ENCODE measurements at places on chromosomes 3 and 15.

GRCh38 chr3:55442861-55443260 is 44.2 kb downstream of the WNT5A start:
- DNase-seq = no peak

GRCh38 chr3:42440924-42441323 is 30.5 kb upstream of the LYZL4 start:
- DNase-seq = no peak

DNA sequence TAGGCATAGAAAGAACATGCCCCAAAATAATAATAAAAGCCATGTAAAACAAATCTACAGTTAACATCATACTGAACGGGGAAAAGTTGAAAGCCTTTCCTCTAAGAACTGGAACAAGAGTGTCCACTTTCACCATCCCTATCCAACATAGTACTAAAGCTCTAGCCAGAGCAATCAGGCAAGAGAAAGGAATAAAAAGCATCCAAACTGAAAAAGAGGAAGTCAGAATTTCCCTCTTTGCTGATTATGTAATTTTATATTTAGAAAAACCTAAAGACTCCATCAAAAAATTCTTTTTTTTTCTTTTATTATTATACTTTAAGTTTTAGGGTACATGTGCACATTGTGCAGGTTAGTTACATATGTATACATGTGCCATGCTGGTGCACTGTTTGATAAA is 661.6 kb upstream of the CBLB start:
- DNase-seq = no peak

- DNase-seq = no peak
These were observed 36.4 kb upstream of the EIF3J start for GRCh38 chr15:44500555-44500954.

DNA sequence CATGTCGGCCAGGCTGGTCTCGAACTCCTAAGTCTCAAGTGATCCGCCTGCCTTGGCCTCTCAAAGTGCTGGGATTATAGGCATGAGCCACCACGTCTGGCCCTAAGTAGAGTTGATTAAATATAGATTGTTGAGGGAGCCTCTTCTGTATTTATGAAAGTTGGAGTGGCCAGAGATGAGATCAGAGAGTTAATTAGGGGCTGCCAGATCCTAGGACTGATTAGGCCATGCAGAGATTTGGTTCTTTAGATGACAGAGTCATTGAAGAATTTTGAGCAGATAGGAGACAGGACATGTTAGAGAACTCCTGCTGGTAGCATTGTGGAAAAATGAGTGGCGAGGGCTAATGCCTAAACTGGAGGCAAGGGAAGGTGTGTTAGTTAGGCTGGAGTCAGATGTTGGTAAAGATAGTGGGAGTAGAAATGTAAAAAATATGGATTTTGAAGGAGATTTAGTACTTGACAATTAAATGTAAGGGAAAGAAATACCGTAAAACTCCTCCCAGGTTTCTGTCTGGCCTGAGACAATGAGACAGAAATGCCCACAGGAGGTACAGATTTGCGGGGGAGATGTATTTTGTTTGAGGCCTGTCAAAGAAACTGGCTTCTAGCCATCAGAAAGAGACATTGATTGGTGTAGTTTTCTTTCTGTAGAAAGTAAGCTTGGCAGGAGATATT is 23.4 kb downstream of the SACM1L start:
- no peak for DNase-seq

GRCh38 chr15:35624881-35625280 is 78.9 kb upstream of the DPH6 start:
- no peak for DNase-seq

DNA sequence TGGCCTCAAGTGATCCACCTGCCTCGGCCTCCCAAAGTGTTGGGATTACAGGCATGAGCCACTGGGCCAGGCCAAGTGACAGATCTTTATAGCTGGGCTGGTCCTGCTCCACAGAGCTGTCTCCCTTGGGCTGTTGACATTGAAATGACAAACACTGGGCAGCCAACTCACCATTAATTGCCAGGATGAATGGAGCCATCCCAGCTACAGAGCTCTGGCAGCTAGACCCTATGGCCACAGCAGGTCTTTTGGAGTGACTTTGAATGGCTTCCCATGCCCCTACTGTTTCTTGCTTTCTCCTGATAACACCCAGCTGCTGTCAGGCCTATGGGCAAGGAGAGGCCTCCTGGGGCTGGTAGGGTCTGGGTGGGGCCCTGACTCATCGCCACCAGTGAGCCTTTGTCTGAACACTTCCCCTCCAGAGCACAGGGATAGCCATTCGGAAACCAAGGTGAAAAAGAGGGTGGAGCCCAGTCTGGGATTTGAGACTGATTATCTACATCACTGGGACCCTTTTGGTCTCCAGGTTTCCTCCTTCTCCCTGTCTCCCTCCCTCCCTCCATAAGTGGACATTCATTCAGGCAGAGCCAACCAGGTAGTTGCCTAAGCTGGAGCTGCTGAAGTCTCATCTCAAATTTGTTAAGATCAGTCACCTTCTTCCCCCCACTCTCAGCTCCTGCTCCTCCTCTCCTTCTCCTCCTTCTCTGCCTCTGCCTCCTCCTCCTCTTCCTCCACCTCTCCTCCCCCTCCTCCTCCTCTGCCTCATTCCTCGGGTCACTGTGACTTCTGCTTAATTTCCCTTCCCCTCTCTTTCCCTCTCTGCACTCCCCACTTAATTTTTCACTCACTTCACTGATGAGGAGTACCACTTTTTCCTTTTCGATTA is 34.0 kb downstream of the BHLHE40 start:
- no peak for DNase-seq
